ENCODE measurements at places on chromosomes 13 and 19.

- no peak for DNase-seq
Measured at GRCh38 chr13:44053208-44053607, 173.5 kb downstream of the LACC1 start.

DNA sequence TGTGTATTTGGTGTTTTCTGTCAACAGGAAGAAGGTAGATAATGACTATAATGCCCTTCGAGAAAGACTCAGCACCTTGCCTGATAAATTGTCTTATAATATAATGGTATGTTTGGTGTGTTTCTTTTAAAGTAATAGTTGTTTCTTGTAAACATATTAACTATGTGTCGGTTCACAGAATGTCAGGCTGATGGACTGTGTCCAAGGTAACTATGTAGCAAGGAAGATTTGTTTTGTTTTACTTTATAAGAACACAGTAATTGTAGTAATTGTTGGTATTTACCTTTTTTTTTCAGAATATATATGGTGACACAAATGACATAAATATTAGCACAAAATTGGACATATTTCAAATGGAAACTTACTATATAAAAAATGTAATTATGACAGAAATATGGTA, 43.2 kb downstream of the URI1 start:
- DNase-seq, result no peak

- no peak for DNase-seq
Measured at GRCh38 chr19:38044267-38045111, 137.5 kb downstream of the SIPA1L3 start.

- DNase-seq, result no peak
Measured at GRCh38 chr13:23889615-23890607, 711 bp upstream of the MIPEP start.

DNA sequence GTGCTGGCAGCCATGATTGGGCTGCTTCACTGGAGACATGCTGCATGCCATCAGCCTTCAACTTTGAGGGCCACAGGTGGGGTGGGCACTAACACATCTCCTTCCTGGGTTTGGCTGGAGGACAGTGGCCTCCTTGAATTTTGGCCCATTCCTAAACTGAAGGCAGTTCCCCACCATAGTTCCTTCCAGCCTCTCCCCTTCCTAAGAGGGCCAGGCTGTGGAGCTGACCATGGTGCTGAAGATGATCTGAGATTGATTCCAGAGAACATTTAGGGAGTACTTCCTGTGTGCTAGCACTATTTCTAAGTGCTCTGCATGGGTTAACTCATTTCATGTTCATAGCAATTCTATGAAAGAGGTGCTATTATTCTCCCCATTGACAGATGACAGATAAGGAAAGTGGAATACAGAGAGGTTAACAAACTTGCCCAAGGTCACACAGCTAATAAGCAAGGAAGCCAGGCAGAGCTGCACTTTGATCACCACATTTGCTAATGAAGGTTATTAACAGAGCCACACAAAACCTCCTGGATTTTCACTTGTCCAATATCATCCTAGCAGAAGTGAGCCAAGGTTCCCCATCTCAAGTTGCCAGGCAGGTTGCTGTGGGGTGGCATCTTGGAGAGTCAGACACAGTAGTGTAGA, 175.3 kb downstream of the ZIC5 start:
- DNase-seq, result no peak

GRCh38 chr19:18419195-18419698, at the start of gene SSBP4:
Gene SSBP4 (plus strand): TSS chr19:18419398. CDS start chr19:18419649, 251 bp downstream.
- peak; percentile 92 for DNase-seq

- DNase-seq, result no peak
Measured at GRCh38 chr19:58368561-58369360, 6.2 kb upstream of the ZNF497 start.

- no peak for DNase-seq
Measured at GRCh38 chr13:41267106-41267505, 3.7 kb upstream of the MTRF1 start.

DNA sequence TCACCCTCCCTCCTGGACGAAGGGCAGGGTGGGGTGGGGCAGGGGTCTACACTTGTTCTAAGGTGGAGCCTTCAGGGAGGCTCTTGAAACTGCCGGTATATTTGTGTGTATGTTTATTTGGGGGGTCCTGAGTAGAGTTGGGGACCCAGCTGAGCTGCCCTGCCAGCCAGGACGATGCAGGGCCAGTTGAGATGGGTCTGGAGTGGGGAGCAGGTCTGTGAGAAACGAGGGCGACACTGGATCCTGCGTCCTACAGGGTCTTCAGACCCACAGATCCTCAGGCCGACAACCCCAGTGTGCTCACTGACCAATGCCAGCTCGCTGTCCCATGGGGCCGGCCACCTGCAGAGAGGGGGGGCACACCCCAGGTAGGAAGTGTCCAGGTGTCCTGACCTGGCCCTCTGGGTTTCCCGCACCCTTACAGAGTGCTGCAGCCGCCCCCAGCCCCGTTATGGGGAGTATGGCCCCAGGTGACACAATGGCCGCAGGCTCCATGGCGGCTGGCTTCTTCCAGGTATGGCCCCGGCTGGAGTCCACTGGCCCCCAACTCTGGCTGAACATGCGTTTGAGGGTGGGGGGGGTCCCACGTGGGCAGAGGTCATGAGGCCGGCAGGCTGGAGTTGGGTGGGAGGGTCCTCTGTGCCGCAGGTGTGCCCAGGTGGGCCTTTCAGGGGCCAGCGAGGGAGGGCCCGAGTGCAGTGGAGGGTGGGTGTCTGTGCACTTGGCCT, 7.4 kb downstream of the ISYNA1 start:
- DNase-seq, result no peak

DNA sequence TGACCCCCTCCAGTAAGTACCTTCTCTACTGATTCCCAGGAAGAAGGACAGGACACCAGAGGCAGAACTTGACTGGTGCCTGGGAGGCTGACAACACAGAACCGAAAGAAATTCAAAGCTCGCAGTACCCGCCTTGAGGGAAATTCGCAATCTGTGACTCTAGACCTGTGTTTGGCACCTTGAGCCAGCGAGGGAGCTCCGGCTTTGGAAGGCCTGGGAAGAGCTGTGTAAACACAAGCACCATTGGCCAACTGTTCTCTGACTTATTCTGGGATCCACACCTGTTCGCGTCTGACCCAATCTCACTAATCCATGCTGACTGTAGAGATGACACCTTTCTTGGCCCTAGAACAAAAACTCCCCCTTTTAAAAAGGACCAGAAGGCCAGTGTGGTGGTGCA, 50.7 kb downstream of the CEBPG start:
- DNase-seq, result no peak

DNA sequence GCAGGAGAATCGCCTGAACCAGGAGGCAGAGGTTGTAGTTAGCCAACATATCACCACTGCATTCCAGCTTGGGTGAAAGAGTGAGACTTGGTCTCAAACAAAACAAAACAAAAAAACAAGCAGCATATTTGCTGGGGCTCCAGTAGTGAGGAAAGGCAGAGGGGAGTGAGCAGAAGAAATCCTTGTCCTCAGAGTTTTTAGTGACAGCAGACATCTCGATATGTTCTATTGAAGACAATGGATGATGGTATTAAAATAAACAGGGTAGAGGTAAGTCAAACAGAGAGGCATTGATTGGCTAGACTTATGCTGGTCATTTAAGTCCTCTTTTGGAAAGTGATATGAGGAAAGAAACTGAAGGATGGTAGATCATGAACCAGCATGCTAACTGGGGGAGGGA, 19.0 kb downstream of the NLRP7 start:
- DNase-seq, result no peak

DNA sequence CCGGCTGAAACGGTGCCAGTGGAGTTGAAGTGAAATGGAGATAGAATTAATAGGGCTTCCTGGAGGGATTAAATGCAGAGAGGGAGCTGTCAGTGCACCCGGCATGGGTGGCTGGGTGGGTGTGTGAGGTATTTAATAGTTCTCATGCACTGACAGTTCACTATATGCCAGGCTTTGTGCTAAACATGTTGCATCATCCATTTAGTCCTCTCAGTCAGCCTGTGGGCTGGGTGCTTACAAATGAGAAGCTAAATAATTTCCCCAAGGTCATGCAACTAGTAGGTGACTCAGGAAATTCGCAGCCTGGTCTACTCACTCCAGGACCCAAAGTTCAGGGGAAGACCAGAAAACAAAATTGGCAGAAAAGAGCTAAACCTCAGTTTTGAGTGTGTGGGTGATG, 63.5 kb upstream of the SPATA13 start:
- DNase-seq, result no peak

- peak; percentile 41 for DNase-seq
Measured at GRCh38 chr19:51473009-51473707, 5.2 kb upstream of the CEACAM18 start.

- DNase-seq, result no peak
Measured at GRCh38 chr13:99265821-99266426, 7.7 kb upstream of the GPR18 start.

GRCh38 chr13:79529817-79530216, 48.9 kb downstream of the NDFIP2 start:
- DNase-seq, result no peak

- peak; percentile 31 for DNase-seq
Measured at GRCh38 chr13:106534639-106535551, 567 bp downstream of the EFNB2 start.

GRCh38 chr19:14118165-14119051, 846 bp upstream of the PRKACA start:
- DNase-seq, result no peak

GRCh38 chr19:3556978-3557460, 367 bp downstream of the MFSD12 start:
- no peak for DNase-seq

DNA sequence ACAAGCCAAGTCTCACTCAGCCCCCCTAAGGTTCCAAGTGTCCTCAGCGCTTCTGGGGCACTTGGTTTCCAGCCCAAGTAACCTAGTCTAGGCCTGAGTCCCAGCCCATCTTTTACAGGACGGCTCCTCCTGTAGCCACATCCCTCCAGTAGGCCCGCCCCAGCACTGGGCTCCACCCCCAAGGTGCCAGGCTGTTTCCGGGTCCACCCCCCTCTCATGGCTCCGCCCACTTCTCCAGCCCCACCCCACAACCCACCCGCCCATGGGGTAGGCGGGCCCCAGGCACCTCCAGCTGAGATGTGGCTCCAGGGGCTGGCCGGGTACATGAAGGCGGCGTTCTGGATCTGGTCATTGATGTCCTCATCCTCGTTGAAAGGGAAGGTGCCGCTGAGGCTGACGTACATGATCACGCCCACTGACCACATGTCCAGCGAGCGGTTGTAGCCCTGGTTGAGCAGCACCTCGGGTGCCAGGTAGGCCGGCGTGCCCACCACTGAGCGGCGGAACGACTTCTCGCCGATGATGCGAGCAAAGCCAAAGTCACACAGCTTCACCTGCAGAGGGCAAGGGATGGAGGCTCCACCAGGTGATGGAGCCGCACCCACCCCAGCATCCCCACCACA, 17.2 kb upstream of the DACT3 start:
- DNase-seq, result peak; percentile 77

- no peak for DNase-seq
Measured at GRCh38 chr19:50422397-50423278, 3.9 kb downstream of the SPIB start.

- DNase-seq, result no peak
Measured at GRCh38 chr19:9565900-9566705, 18.2 kb downstream of the ZNF121 start.

- no peak for DNase-seq
Measured at GRCh38 chr19:46426506-46427162, 2.1 kb downstream of the PNMA8C start.

GRCh38 chr19:15666883-15667282, 6.0 kb upstream of the CYP4F12 start:
- DNase-seq, result no peak

DNA sequence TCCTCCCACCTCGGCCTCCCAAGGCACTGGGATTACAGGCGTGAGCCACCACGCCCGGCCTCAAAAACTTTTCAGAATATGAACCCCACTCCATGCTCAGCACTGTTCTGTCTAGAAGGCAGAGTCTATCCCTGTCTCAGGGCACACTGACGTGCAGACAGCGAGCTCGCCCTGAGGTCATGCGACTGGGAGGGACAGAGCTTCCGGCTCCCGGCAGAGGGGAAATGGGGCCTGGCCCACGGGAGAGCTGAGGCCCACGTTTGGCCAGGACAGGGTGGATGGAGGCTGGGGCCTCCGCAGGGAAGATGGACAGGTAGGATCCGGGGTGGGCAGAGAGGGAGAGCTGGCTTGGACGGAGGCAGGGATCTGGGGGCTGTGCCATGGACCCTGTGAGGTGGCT, 2.8 kb upstream of the AZU1 start:
- DNase-seq, result no peak

- DNase-seq, result no peak
Measured at GRCh38 chr19:1058112-1058511, 8.9 kb upstream of the ARHGAP45 start.

DNA sequence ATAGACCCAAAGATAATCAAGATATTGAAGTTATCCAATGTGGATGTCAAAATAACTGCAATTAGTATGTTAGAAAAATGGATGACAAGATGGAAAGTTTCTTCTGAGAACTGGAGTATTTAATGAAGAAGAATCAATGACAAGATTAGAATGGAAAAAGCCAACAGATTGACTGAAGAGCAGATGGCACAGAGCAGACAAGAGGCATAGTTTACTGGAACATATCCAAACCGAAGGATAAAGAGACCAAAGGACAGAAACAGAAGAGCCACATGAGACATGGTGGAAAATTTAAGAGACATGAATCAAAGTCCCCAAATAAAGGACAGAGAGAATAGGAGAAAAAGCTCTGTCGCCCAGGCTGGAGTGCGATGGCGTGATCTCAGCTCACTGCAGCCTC, 89.6 kb upstream of the RXFP2 start:
- no peak for DNase-seq

DNA sequence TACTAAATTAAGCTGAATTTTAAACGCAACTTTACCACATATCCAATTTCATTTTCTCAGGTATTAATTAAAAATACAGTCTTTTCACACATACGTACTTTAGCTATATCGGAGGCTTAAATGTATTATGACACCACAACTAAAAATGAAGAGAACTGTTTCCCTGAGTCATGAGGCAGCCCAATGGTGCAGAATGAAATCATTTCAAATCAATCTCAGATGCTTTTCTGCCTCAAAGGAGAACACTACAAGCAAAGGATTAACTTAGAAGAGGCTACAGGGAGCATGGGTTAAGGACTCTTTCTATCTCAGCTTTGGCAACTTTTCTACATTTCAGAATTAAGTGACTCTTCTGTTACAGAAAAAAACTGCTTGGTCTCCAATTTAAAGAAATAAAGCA, 516.3 kb upstream of the HTR2A start:
- DNase-seq, result no peak

GRCh38 chr13:41558781-41559560, 101.6 kb downstream of the RGCC start:
- DNase-seq, result no peak

DNA sequence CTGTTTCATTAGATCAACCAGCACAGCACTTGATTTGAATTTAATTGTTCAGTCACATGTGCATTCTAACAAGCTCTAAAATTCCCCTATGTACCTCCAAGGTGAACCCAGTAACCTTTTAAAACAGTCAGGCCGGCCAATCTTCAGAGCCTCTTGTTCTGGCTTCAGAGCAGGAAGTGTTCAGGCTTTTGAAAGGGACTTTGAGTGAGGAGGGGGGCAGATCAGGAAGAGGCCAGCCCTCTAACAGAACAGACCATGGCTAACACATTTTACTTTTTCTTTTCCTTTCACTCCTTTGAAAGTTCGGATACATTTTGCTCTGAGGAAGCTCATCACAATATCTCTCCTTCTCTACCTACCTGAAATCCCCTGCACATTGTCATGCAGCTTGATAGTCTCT, 390.3 kb downstream of the TBC1D4 start:
- no peak for DNase-seq
